Stimulated activated CD4-positive, alpha-beta T cell treated with anti-CD3 and anti-CD28 coated beads, Interleukin-1b, Interleukin-23, amount 100 ng/mL, for 4 hours (primary cell): ENCODE measurements at places on chromosomes 5 and 9.

- no peak for DNase-seq
These were observed 18.1 kb downstream of the HMCN2 start for GRCh38 chr9:130283539-130284248.

DNA sequence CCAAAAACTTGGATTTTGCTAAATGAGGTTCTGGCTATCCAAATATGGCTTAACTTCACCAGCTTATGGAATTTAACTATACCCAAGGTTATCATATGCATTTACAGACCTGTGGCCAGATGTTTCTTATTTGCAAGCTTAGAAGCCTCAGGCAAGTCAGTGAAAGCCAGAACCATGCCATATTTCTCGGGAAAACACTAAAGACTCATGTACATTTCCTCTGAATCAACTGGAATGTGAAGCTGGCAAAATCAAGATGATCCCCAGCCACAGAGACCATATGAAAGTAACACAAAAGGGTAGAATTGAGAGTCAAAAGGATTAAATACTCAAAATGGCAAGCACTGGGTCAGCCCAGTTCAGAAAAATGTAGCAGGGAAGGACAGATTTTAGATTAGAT, 76.4 kb upstream of the SLC1A1 start:
- DNase-seq = no peak

GRCh38 chr9:18980189-18980588, 52.8 kb downstream of the SAXO1 start:
- no peak for DNase-seq

GRCh38 chr5:171314728-171315385, 5.8 kb downstream of the TLX3 start:
- no peak for DNase-seq

GRCh38 chr9:98225015-98225442, 30.4 kb downstream of the TBC1D2 start:
- no peak for DNase-seq

- no peak for DNase-seq
These were observed 14.5 kb downstream of the FCN2 start for GRCh38 chr9:134895097-134895496.

DNA sequence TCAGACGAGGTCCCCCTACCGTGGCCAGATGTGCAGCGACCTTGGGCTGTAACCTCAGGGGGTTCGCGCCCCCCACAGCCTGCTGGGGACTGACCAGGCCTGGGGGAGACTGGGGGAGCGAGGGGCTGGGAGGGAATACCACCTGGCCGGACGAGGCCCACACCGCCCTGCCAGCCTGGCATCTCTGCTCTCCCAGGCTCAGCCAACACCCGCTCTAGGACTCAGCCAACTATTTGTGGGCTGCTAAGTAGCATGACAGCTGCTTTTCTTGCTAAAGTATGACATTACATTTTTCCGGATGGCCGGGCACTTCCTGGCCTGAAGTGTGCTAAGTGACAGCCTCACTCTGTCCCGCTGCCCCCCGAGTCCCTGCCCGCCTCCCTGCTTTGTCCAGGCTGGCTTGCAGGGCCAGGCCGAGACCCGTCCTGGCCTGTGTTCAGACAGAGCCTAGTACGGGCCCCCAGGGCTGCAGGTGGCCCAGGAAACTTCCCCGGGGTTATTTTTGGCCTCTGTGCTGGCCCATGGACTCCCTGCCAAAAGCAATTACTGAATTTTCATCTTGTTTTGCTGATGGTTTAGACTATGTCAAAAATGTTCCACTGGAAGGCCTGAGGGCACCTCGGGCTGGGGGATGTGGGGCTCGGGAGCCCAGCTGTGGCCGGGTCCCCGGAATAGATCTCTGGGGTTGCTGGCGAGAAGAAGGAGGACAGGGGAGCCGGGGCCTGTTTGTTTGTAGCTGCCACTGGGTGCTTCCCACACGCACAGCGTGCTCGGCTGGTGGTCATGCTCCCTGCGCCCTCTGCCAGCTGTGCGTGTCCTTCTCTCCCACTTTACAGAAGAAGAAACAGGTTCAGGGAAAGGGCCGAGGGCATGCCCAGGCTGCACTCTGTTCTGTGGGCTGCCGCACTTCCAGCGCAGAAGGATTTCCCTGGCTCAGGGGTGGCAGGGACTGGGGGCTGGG, 13.4 kb upstream of the SLC2A6 start:
- no peak for DNase-seq

DNA sequence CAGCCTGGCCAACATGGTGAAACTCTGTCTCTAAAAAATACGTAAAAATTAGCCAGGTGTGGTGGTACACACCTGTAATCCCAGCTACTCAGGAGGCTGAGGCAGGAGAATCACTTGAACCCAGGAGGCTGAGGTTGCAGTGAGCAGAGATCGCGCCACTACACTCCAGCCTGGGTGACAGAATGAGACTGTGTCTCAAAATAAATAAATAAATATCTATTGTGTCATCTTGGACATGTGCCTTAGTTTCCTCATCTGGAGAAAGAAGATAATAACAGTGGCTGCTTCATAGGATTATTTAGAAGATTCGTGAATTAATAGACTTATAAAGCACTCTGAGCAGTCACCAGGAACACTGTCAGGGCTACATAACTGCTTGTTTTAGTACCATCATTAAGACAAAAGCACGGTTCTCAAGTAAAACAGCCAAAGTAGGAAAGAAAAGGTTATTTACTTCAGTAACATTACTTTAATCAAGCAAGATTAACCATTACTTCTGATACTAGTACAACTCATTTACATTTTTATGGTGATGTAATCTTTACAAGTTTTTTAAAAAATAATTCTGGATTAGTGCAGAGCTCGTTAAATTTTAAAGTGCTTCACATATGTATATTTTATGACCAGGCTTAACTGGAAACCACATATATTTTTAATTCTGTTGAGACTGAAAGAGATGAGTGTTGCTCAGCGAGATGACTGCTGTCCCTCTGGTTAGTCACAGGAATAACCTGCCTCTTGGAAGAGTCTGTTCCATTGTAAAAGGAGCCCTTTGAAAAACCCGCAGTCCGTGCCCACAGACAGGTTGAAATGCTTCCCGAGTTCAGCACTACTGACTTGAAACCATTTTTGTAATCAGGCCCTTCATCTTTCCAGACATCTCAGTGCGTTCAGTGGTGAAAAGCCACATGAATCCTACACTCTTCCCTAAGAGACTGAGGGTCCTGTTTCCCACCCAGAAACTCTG, 36.7 kb downstream of the ANKH start:
- no peak for DNase-seq

- DNase-seq = no peak
These were observed 17.1 kb upstream of the CDC23 start for GRCh38 chr5:138230261-138230660.
